CD4-positive, alpha-beta memory T cell (primary cell): ENCODE measurements at places on chromosomes 1 and 21.

GRCh38 chr1:177020851-177021589 lies 143.5 kb downstream of the ASTN1 start:
- no peak for DNase-seq

DNA sequence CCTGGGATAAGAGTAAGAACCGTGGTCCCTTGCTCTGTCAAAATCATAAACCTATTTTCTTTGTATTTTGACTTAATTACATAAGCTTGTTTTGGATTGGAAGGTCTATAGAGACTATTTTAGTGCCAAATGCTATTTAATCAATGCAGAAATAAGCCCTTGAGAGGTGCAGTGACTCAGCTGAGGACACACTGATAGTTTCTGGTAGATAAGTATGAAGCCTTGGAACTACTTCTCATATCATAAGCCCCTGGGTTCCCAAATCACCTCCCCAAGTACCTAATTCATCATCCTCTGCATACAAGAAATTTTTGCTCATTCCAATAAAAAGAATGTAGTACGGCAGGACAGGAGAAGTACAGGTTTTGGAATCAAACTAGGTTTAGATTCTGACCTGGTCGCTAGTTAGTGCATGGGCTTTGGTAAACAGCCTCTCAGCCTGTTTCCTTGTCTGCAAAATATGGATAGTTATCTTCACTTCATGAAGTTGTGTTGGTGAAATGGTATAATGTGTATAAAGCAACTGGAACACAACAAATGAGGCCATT lies 3.3 kb upstream of the CD55 start:
- DNase-seq, result no peak

DNA sequence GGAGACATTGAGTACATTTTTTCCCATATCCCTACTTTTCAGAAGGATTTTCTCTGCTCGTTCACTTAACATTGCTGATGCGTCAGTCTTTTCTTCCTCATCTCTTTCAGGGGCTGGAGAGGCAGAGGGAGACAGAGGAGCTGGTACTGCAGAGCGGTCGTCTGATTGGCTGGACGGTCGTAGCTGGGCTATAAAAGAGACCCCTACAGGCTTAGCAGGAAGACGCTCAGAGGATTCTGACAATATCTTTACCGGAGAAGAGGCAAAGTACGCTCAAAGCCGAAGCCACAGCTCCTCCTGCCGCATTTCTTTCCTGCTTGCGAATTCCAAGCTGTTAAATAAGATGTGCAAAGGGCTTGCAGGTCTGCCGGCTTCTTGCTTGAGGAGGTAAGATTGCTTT lies at the start of gene RGS4:
RGS4 (plus strand) TSS at position 220 of the 400 bp plus-strand sequence; CDS start at position 344, 124 bp downstream.
- DNase-seq, result no peak

- no peak for DNase-seq
Measured at GRCh38 chr1:69090170-69090569, 477.6 kb upstream of the LRRC7 start.

- no peak for DNase-seq
Measured at GRCh38 chr1:161834967-161835550, 68.9 kb downstream of the ATF6 start.

- no peak for DNase-seq
Measured at GRCh38 chr1:39637361-39637760, 2.1 kb downstream of the HEYL start.

DNA sequence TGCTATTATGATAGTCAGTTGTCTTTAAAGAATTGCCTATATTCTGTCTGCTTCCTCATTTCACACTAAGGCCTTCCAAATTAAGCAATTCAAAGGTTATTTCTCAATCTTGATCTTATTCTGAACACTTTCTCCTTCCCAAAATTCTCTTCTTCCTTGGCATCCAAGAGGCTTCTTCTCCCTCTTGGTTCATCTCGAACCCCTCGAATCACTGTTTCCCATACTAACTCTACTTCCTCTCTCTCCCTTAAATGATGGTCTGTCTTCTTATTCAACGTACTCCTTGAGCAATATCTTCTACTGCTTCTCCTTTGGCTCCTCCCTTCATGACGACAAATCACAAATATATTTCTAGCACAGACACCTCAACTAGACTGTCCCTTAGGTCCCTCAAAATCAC lies 4.5 kb downstream of the COPA start:
- DNase-seq, result no peak

GRCh38 chr1:220810179-220810653 lies 23.5 kb downstream of the MTARC1 start:
- DNase-seq, result peak; percentile 55

DNA sequence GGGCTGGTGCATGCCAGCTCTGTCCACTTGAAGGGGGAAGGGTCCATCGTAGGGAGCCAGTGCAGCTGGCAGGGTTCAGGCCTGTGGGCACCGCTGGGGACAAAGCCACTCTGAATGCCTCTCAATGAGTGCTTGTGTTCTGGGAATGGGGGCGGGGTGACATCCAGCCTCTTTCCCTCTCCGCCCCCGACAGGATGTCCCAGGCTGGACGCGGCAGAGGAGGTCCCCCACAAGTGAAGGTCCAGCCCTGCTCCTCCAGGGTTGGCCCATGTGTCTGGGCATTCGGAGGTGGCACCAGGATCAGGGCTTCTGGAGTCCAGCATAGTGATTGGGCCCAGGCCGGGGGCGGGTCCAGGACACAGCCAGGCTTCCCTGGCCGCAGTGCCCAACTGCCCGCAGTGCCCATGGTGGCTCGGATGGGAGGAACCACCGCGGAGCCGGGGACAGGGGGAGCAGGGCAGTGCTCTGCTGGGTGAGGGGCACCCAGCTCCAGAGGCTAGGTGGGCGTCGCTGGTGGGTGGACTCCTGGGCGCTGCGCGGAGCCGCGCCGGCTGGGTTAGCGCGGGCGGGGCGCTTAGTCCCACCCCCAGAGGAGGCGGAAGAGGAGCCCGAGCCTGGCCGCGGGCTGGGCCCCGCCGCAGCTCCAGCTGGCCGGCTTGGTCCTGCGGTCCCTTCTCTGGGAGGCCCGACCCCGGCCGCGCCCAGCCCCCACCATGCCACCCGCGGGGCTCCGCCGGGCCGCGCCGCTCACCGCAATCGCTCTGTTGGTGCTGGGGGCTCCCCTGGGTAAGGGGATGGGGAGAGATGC lies at the start of gene SHISA4:
SHISA4 (plus strand) TSS at position 617 of the 808 bp plus-strand sequence; CDS start at position 714, 97 bp downstream.
- no peak for DNase-seq
